8988T (cell line): ENCODE measurements at places on chromosomes 5 and 9.

DNA sequence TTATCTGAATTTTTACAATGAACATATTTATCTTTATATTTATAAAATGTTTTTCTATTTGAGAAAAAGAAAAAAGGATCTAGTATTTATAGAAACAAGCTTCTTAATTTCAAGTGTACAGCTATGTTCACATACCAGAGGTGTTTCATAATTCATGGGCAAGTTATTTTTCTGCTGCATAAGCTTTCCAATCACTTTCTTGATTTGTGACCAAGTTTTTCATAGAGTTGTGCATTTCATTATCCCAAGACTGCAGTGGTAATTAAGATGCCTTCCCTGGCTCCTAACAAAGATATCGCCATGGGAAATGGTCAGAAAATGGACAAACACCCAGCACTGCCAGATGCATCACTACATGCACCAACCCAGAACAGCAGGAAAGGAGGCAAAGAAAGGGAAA lies 124.6 kb downstream of the GNAQ start:
- DNase-seq, result no peak

DNA sequence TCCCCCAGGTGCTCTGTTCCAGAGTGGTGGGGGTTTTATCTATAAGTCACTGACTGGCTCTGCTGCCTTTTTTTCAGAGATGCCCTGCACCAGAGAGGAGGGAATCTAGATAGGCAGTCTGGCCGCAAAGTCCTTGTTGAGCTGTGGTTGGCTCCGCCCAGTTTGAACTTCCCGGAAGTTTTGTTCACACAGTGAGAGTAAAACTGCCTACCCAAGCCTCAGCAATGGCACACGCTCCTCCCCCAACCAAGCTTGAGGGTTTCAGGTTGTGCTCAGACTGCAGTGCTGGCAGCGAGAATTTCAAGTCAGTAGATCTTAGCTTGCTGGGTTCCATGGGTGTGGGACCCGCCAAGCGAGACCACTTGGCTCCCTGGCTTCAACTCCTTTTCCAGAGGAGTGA lies 1428.6 kb downstream of the MAT2B start:
- no peak for DNase-seq

DNA sequence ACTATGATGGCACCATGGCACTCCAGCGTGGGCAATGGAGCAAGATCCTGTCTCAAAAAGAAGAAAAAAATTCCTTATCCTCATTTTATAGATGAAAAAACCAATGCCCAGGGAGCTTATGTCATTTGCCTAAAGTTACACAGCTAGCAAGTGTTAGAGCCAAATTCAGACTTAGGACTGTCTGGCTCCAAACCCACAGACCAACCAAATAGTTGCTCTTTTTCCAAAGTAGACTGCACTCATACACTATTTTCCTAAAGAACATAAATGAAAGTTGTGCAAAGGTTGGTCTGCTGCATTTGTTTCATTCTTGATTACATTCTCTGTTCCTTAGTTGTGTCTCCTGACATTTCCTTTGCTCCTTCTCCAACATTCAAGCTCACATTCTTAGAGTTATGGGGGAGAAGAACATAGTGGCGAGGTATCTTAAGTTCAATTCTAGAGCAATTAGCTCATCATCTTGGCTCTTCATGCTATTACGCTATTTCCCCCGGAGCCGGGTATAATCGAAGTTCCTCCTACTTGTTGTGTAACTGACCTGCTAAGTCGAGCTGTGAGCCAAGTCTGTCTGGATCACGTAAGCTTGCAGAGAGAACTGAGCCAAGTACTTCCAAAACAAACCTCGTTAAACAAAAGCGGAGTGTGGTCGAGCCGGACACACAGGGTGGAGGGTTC lies 138.3 kb downstream of the RFK start:
- no peak for DNase-seq

DNA sequence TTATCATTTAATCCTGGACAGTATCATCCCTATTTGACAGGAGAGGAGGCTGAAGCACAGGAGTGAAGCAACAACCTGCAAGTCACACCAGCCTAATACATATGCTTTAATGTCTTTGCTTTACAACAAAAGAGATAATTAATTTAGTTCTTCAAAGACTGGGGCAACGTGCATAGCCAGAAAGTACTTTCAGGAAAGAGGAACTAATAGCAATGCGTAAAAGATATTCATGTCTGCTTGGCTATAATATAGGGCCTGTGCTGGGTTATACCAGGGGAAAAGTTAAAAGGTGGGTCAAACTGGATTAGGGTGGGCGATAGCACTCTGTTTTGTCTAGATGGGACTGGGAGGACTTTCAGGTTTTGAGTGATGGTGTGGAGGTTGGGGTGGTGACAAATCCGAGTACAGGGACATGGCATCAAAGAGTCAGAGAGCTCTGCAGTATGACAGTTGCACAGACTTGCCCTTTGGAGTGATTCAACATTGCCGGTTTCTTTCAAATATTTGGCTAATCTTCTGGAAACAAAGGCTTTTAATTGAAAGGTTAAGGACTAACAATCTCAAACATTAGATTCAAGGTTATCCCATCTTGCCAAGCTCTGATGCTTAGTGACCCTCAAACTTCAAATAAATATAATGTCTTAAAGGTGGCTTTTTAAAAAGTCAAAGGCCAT lies 11.9 kb downstream of the DAB2 start:
- no peak for DNase-seq

DNA sequence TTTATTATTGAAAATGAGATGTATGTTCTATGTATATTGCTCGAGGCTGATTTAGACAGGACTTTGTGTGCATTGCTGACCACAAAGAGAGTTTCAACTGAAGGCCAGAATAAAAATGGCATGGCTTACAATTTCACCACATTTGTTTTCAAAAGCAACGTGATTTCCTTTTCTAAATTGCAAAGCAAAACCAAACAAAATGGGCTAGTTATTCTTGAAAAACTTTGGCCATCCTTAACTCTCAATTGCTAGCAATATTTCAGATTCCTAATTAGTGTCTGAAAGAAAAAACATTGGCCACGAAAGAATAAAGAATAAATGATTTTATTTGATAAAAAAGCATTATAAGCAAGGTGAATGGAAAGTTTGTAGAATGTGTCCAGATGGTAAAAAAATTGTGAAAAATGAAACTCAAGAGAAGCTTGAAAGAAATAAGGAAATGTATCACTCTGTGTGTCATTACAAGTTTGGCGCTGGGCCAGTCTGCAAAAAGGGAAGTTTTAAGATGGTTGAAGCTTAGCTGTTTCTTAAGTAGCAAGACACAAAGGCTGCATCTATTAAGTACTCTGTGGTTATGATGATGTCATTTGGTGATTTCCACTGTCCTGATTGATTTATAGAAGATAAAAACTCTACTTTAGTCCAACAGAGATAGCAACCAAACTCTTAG lies 89.2 kb upstream of the PRLR start:
- DNase-seq, result no peak

- no peak for DNase-seq
Measured at GRCh38 chr5:159906943-159907342, 9.3 kb upstream of the ADRA1B start.

DNA sequence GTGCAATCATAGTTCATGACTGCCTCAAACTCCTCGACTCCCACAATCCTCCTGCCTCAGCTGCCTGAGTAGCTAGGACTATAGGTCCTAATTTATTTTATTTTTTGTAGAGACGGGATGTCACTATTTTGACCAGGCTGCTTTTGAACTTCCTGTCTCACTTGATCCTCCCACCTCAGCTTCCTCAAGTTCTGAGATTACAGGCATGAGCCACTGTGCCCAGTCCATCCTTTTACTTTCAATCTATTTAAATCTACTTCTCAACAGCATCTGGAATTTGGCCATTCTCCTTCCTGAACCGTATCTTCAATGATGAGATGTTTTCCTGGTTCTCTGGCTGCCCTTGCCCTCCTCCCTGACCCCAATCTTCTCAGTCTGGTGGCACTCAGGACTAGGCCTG lies 12.2 kb upstream of the GRIN1 start:
- no peak for DNase-seq

DNA sequence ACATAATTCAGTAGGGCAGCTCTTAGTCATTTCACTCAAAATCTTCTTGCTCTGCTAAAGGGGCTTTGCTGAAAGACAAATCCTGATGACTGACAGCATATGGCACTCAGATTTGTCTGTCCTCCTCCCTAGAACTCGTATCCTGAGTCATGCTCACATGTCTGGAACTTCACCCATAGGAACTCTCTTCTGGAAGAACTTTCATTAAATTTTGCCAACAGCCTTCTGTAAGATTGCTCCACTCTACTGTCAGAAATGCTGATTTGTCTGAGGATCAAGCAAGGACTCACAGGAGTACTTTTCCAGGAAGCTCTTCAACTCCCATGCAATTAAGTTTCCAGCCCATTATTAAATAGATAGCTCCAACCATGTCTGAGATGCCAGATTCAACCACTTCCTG lies 59.8 kb upstream of the SNX2 start:
- no peak for DNase-seq

DNA sequence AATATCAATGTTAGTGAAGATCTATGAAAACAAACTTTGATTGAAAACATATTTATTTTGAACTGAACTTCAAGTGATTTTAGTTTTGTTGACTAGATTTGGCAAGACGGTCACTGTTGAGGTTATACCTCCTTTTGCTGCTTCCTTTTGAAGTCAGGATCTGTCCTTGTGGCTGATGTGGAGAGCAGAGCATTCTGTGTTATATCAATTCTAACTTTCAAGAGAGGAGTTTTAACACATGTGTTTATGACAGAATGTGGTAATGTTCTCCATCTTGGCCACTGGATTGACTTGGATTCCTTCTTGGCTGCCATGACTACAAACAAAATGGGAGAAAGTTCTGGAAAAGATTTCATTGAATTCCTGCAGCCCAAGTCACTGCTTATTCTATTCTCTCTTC lies 104.0 kb upstream of the ACTBL2 start:
- no peak for DNase-seq

- no peak for DNase-seq
Measured at GRCh38 chr5:20300110-20300509, 312.1 kb upstream of the CDH18 start.

DNA sequence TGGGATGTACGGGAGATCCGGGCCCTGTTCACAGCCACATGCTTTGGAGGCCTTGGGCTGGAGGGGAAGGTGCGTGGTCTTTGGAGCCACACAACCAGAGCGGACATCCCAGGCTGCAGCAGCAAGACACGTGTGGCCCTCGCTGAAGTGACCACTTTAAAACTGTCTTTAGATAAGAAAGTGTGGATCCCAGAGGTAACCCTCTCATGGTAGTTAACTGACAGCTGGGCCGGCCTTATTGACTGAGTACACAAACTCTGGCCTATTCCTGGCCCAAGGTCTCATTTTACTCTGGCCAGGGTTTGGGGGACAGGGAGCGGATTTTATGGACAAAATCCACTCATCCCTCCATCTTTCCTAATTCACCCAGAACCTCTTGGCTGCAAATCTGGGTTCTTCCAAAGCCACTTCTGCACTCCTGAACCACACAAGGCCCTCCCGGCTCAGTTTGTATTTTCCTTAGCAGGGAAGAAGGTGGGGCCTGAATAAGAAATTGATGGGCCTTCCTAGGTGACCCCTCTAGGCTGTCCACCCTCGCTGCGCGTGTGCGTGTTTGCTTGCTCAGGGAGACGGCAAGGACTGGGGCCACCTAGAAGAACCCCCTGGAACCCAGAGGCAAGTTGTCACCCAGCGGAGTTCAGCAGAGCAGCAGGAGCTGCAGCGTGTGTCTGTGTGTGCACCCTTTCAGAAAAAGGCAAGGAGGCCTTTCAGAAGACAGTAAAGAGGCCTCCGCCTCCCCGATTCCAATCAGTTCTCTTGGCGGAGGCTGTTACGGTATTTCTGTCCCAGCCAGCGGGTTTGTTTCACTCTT lies 73.3 kb upstream of the ORM1 start:
- DNase-seq, result no peak

GRCh38 chr9:82020331-82020730 lies 31.8 kb downstream of the SPATA31D1 start:
- DNase-seq, result no peak

GRCh38 chr9:125172031-125172755 lies 17.4 kb downstream of the PPP6C start:
- DNase-seq, result no peak

GRCh38 chr9:106960258-106960657 lies 97.3 kb downstream of the ZNF462 start:
- DNase-seq, result no peak

DNA sequence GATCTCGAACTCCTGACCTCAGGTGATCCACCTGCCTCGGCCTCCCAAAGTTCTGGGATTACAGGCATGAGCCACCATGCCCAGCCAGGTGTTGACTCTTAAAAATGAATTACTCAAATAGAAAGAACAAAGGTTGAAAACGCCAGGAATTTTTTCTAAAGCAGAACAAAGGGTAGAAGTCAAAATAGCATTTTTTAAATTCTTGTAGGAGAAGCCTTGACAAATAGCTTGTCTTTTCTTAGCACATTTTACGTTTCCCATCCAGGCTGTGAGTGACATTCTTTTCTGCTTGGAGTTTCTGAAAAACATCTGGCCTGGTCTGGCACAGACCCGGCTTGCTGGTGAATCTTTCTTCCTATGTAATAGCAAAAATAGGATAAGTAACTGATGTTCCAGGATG lies 169.4 kb upstream of the ZNF462 start:
- DNase-seq, result no peak

GRCh38 chr5:126615286-126615685 lies 14.5 kb downstream of the PHAX start:
- no peak for DNase-seq

DNA sequence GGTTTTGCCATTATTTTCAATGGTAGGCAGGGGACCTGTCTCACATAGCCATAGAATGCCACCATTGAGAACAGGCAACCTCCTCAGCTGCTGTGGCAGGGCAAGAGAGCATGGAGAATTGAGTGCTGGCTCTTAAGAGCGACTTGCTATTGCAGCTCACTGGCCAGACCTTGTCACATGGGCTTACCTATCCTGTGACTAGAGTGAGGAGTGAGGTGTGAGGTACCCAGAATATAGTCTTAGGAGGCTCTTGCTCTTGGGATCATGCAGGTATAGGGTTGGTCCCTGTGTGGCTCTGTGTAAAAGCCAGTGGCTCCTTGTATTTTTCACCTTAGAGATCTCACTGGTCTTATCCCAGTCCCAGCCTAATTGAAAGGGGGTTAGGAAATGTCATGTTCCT lies 39.8 kb upstream of the NR3C1 start:
- no peak for DNase-seq

- DNase-seq, result no peak
Measured at GRCh38 chr9:72276429-72276828, 88.6 kb downstream of the ZFAND5 start.

DNA sequence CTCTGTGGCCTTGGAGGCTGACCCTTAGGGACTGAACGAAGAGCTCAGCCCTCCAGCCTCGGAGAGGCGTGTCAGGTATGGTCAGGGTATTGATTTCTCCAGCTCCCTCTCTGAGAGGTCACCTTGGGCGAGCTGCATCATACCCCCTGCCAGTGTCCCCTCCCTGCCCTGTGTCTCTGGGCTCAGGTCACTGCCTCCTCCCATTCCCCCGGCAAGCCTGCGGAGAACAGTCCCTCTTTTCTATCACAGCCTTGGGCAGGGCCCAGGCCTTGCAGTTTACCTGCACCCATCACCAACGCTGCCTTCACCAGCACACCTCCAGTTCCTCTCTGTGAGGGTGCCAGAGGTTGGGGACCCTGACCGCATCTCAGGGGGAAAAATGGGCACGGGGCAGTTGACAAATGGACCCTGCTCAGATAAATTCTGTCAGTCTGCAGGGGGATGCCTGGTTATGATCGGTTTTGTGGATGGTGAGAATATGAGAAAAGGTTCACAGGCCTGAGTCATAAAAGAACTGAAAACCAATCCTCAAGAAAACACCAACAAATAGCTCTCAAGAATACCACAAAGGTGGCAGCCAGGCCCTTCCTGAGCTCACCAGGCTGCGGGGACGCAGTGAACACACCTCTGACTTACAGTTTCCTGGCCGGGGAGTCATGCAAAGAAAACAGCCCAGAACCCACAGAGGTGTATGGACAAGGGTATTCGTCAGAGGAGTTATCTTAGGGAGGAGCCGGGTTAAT lies 24.7 kb upstream of the RXRA start:
- no peak for DNase-seq
